Kidney (tissue), 22 donors: ENCODE measurements at places on chromosomes 4 and X. TPM values are rescaled to one million over a fixed set of nuclear protein-coding genes. Genes with fewer than 3 reads are reported as not detected.

- H3K27me3 ChIP-seq, result no peaks in the 10 kb centered on the region
- no peaks in the 10 kb centered on the region for H3K36me3 ChIP-seq
- no peak for DNase-seq
- H3K27ac ChIP-seq, result no peak overlapping the region
- no peak overlapping the region for H3K4me3 ChIP-seq
Measured at GRCh38 chr4:17544831-17545234, 29.9 kb downstream of the CLRN2 start.

DNA sequence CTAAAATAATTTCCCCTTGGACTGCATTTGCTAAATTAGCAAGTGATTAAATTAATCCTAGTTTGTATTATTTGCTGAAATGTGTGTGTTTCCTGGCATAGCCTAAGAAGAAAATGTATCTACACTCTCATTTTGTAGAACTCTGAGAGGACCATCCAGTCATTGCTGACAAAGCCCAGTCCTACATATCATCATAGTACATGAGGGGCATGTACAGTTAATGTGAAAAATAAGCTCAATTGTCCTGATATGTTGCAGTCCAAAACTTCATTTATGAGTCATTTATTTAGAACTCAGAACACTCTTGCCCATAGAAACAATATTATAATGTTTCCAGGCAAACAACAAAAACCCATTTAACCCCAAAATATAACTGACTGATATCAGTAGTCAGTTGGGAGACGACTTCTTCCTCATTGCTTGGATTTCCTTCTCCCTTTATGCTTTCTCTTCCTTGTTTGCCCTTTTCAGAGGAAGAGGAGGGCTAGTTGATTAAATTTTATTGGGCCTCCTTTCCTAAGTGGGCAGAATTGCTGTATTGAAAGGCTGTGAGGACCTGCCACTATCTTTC, 26.9 kb upstream of the BBS12 start:
- DNase-seq, result no peak
- H3K27me3 ChIP-seq, result no peaks in the 10 kb centered on the region
- no peak overlapping the region for H3K27ac ChIP-seq
- no peak overlapping the region for H3K4me3 ChIP-seq

DNA sequence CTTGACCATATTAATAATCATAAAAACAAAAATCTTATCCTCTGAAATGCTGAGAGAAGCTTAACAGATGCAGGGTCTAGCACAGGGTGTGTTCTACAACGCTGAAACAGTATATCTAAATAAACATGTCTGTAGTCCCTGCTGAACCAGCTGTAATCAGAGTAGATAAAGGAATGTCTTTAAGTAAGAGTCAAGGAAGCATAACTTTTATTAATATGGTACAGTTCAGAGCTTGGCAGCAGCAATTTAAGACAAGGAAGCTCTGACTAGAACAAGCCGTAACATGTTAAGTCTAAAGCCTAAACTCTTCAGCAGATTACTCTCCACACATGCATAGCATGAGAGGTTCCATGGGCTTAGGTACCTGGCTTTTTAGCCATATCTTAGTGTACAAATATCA, 36.1 kb downstream of the NFKB1 start:
- no peak overlapping the region for H3K4me3 ChIP-seq
- DNase-seq, result no peak
- no peak overlapping the region for H3K27ac ChIP-seq
- no peaks in the 10 kb centered on the region for H3K27me3 ChIP-seq
- peaks cover 6% of the 10 kb centered on the region for H3K36me3 ChIP-seq

- no peak overlapping the region for H3K27ac ChIP-seq
- DNase-seq, result no peak
- H3K4me3 ChIP-seq, result no peak overlapping the region
- H3K4me1 ChIP-seq, result no peaks in the 10 kb centered on the region
Measured at GRCh38 chr4:133544097-133544496, 395.0 kb downstream of the PCDH10 start.

GRCh38 chr4:100391086-100391485, 126.7 kb downstream of the EMCN start:
- no peak overlapping the region for H3K4me3 ChIP-seq
- H3K4me1 ChIP-seq, result no peaks in the 10 kb centered on the region
- no peaks in the 10 kb centered on the region for H3K27me3 ChIP-seq
- no peaks in the 10 kb centered on the region for H3K36me3 ChIP-seq
- no peak for DNase-seq

- H3K4me1 ChIP-seq, result no peaks in the 10 kb centered on the region
- H3K27ac ChIP-seq, result no peak overlapping the region
- no peak for DNase-seq
- H3K36me3 ChIP-seq, result no peaks in the 10 kb centered on the region
- H3K4me3 ChIP-seq, result no peak overlapping the region
- no peaks in the 10 kb centered on the region for H3K27me3 ChIP-seq
Measured at GRCh38 chr4:79235095-79235494, 90.8 kb downstream of the NAA11 start.

GRCh38 chrX:150429594-150429993, 66.5 kb downstream of the MAMLD1 start:
- H3K4me1 ChIP-seq, result no peaks in the 10 kb centered on the region
- no peaks in the 10 kb centered on the region for H3K36me3 ChIP-seq
- no peak overlapping the region for H3K27ac ChIP-seq
- H3K27me3 ChIP-seq, result no peaks in the 10 kb centered on the region
- no peak overlapping the region for H3K4me3 ChIP-seq
- no peak for DNase-seq

DNA sequence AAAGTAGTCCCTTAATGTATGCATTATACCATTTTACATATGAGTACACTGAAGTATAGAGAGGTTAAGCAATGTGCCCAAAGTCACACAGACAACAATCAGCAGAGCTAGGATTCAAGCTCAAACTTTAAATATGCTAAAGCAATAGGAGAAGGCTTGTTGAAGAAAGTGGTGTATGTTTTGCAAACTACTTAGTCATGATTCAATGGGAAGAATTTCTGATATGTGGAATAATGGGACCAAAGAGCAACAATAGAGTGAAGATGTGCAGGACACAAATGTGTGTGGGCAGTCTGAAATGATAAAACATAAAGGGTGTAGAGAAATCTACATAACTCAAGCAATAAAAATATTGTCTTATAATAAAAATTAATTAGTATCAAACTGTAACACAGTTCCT, 109.0 kb upstream of the ARSJ start:
- no peak overlapping the region for H3K27ac ChIP-seq
- H3K4me3 ChIP-seq, result no peak overlapping the region
- no peaks in the 10 kb centered on the region for H3K27me3 ChIP-seq
- DNase-seq, result no peak
- H3K36me3 ChIP-seq, result no peaks in the 10 kb centered on the region

- no peak overlapping the region for H3K27ac ChIP-seq
- H3K36me3 ChIP-seq, result no peaks in the 10 kb centered on the region
- peaks cover 9% of the 10 kb centered on the region for H3K27me3 ChIP-seq
- no peak overlapping the region for H3K4me3 ChIP-seq
- no peaks in the 10 kb centered on the region for H3K4me1 ChIP-seq
Measured at GRCh38 chrX:30307466-30307865, 1.7 kb downstream of the NR0B1 start.

GRCh38 chr4:173074501-173074946, 94.1 kb upstream of the GALNT7 start:
- H3K4me3 ChIP-seq, result no peak overlapping the region
- no peaks in the 10 kb centered on the region for H3K27me3 ChIP-seq
- H3K36me3 ChIP-seq, result no peaks in the 10 kb centered on the region
- H3K4me1 ChIP-seq, result no peaks in the 10 kb centered on the region
- no peak overlapping the region for H3K27ac ChIP-seq

The LUZP4 gene
- not detected for total RNA-seq

The TLR1 gene
- total RNA-seq, result 18.0 TPM

The CTAG1A gene
- not detected for total RNA-seq

The PLP1 gene
- total RNA-seq, result 2.4 TPM
